ENCODE measurements at places on chromosomes 3 and 15.
A peak's percentile ranks its signal among the peaks of the same experiment; 100 is the strongest.

GRCh38 chr3:181920409-181920808 is 208.7 kb downstream of the SOX2 start:
- DNase-seq = no peak

- peak; percentile 46 for DNase-seq
These were observed 32.4 kb downstream of the GJD2 start for GRCh38 chr15:34722439-34722836.

GRCh38 chr3:32219537-32219936 is 18.9 kb upstream of the CMTM8 start:
- no peak for DNase-seq

DNA sequence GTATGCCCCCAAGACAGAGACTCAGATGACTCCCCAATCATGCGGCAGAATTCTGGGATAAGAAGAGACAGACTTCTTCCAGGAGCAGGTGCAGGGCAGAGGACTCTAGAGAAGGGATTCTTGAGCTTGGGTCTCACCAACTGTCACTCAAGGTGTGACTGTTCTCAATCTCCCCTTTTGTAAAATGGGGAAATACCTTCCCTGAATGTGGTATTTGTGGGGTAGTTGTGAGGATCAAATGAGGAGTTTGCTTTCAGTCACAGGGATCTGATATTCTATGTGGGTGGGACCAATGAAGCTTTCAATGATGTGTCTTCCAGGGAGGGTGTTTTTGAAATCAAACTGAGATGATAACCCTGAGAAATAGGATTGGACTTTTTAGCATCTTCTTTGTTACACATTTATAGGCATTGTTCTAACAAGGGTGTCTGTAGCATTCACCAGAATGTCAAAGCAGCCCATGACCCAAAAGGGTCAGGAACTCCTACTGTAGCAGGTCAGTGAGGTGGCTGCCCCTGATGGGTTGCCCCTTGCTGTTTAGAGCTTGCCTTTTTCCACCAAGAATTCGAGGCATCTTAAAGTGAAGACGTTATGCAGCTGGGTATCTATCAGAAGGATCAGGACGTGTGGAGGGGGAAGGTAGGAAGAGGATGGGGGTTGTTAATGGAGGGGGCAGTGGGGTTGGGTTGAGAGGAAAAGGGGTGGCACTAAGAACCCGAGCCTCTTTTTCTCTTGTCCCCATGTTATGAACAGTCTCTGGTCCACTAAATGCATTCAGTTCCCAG is 28.8 kb downstream of the UMPS start:
- no peak for DNase-seq

GRCh38 chr3:191329654-191330529 is at the start of gene UTS2B:
UTS2B (minus strand) TSS chr3:191330526; CDS start chr3:191282189, 48,337 bp downstream.
- peak; percentile 70 for DNase-seq

GRCh38 chr3:44439499-44440295 is 37.8 kb downstream of the ZNF445 start:
- no peak for DNase-seq

- DNase-seq = peak; percentile 10
These were observed 5.5 kb downstream of the DIS3L start for GRCh38 chr15:66298803-66299251.

DNA sequence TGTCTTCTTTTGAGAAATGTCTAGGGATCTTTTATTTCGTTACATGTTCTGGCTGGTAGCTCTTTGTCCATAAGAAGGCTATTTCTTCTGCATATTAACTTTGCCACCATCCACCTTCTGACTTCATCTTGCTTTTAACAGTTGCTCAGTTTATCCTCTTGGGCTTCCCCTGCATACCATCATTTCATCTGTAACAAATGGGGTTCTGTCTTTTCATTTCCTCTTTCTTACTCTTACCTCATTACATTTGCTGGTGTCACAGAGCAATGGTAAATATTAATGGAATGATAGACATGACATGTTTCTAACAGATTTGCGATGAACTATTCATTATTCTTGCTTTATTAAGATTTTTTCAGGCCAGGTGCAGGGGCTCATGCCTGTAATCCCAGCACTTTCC is 62.4 kb downstream of the GASK1A start:
- no peak for DNase-seq

DNA sequence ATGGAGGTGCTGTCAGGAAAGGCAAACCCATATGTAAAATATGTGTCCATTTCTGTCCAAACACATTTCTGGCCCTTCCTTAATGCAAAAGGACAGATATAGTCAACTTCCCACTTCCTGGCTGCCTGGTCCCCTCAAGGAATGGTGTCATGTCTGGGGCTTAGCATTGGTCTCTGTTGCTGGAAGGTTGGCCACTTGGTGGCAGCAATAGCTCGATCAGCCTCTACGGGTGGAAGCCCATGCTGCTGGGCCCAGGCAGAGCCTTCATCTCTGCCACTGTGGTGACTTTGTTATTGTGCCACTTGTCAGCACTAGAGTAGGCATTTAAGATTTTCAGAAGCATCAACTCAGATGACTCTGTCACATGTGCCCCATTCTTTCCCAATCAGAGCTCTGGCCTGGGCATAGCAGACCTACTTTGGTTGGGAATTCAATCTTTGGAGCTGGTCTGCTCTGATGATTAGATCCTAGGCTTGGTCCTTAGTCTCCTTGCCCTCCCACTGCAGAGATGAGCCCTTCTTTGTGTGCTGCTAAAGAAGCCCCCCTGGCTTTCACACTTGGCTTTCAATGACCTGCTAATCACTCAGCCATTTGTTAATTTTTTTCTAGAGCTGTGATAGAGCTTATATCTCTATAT is 51.0 kb upstream of the SPSB4 start:
- peak; percentile 50 for DNase-seq

GRCh38 chr15:72474466-72474911 is 359 bp downstream of the ARIH1 start:
- DNase-seq = no peak

- no peak for DNase-seq
These were observed 21.0 kb upstream of the PCSK6 start for GRCh38 chr15:101510212-101511197.

DNA sequence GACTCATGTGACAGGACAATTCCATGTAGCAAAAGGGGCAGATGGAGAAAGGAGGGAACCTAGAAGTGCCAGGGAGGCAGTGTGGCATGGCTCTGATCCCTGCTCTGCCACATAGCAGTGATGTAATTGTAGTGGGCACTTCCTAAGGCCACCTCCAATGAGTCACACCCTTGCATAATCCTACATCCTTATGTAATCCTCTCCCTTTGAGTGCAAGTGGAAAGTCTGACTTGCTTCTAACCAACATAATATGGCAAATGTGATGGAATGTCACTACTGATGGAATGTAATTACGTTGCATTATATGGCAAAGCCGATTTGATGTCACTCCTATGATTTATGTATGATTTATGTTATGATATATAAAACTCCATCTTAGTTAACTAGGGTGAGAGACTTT is 72.9 kb upstream of the ATP2C1 start:
- peak; percentile 35 for DNase-seq

GRCh38 chr15:101570241-101570640 is 80.7 kb upstream of the PCSK6 start:
- DNase-seq = no peak

DNA sequence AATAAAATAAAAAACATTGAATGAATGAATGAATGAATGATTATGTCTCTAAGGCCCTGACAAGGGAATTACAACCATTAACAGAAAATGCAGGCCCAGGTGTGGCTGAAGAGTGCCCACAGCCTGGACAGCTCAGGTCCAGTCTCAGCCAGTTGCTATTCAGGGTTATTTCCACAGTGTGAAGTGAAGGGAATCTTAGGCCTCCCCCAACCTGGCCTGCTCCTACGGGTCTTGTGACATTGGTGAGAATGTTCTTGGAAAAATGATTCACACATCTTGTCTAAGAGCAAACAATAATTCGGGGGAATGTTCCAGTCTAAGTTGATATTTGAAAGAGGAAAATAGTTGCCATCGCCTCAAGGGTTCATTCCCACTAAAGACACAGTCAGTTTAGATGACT is 37.0 kb downstream of the MINDY4B start:
- peak; percentile 12 for DNase-seq

DNA sequence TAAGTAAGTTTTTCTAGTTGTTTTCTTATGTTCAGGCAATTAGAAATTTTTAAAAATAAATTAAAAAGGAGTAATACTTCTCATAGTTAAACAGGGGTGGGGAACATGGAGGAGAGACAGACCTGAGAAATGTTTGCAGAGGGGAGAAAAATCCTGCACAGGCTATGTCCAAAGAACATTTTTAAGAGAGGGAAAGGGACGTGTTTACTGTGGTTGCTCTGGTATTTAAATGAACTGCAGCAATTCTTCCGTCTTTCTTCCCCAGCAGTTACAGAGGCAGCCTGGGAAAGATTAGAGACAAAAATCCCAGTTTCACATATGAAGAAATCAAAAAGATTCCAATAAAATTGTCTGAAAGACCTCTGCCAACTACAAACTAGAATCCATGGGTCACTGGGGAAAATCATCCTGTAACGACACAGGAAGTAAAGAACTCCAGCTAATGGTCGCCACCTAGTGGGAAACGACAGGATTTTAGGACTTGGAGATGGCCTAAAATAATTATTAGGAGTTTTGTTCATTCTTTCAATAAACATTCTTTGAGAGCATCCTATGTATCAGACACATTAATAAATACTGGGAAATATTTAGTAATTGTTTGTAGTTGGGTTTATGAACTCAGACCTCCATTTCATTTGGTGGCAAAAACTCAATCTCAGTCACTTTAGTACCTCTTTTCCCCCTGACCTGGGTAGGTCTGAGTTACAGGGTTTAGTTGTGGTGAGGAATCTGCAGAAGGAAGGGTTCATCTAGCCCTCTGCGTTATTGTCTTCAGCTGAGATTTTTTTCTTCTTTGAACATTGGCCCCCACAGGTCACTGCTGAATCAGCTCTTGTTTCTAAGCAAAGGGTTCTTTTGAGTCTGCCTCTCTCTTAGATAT is 69.9 kb upstream of the GOLIM4 start:
- DNase-seq = peak; percentile 71

GRCh38 chr15:60592371-60593169 is 113.6 kb upstream of the ICE2 start:
- peak; percentile 78 for DNase-seq

DNA sequence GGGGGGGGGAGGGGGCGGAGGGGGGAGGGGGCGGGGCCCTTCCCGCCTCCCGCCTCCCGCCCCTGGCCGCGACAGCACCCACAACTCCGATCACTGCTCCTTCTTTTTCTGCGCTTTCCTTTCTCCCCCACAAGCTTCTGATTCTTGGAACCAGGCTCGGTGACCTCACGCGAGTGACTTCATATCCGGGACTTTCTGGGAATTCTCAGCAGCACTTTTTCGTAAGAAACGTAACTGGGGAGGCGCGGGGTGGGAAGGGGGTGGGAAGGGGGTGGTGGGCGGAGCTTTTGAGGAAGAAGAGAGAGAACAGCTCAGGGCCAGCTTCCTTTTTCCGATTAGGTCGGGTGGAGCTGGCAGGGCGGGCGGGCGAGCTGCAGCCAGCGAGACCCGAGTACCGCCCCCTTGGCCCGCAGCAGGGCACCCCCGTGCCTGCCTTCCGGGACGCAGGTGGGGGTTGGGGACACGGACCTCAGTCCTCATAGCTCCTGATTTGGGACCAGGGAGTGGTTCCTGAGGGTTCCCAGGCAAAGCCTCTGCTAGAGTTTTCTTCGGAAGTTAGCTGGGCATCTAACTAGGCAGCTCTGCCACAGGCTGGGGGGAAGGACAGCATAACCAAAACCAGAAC is 14.6 kb downstream of the XIRP1 start:
- DNase-seq = peak; percentile 97

GRCh38 chr3:21169948-21170347 is 581.1 kb downstream of the ZNF385D start:
- DNase-seq = no peak

GRCh38 chr3:69235882-69236281 is 113.5 kb upstream of the LMOD3 start:
- no peak for DNase-seq

DNA sequence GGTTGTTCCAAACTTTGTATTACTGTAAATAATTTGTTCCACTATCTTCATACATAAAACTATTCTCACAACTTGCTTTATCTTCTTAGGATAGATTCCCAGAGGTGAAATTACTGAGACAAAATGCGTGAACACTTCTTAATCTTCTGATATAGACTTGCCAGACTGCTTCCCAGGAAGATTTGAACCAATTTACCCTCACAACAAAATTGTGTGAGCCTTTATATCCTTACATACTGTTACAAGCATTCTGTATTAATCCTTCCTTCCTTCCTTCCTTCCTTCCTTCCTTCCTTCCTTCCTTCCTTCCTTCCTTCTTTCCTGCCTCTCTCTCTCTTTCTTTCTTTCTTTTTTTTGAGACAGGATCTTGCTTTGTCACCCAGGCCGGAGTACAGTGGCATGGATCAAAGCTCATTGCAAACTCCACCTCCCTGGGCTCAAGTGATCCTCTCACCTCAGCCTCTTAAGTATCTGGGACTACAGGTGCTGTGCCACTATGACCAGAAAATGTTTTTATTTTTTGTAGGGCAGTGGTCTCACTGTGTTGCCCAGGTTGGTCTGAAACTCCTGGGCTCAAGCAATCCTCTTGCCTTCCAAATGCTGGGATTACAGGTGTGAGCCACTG is 57.1 kb upstream of the SSR3 start:
- DNase-seq = no peak

DNA sequence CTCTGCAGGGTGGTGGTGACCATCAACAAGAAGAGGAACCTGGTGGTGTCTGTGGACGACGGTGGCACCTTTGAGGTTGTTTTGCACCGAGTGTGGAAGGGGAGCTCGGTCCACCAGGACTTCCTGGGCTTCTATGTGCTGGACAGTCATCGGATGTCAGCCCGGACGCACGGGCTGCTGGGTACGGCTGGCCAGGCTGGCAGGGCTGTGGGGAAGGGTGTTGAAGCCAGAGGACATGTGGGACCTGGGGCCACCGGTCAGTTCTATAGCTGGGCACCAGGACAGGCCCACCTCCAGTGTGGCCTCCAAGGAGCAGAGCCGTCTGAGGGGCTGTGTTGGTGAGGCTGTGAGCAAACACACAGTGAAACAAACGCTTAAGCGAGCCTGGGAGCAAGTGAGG is 3.9 kb upstream of the ITIH3 start:
- no peak for DNase-seq

- no peak for DNase-seq
These were observed at the start of gene ANKRD63 for GRCh38 chr15:40282869-40283614. ANKRD63 (minus strand) TSS chr15:40283064; CDS start chr15:40282586, 478 bp downstream.

GRCh38 chr3:15819576-15819975 is 21.8 kb upstream of the ANKRD28 start:
- peak; percentile 31 for DNase-seq

GRCh38 chr3:171753025-171753472 is 57.2 kb downstream of the PLD1 start:
- peak; percentile 15 for DNase-seq

GRCh38 chr3:160434071-160434470 is 15.5 kb downstream of the TRIM59 start:
- DNase-seq = peak; percentile 52
